Right ventricle myocardium inferior (tissue), 1 donor: ENCODE measurements at places on chromosomes 1 and 21.

DNA sequence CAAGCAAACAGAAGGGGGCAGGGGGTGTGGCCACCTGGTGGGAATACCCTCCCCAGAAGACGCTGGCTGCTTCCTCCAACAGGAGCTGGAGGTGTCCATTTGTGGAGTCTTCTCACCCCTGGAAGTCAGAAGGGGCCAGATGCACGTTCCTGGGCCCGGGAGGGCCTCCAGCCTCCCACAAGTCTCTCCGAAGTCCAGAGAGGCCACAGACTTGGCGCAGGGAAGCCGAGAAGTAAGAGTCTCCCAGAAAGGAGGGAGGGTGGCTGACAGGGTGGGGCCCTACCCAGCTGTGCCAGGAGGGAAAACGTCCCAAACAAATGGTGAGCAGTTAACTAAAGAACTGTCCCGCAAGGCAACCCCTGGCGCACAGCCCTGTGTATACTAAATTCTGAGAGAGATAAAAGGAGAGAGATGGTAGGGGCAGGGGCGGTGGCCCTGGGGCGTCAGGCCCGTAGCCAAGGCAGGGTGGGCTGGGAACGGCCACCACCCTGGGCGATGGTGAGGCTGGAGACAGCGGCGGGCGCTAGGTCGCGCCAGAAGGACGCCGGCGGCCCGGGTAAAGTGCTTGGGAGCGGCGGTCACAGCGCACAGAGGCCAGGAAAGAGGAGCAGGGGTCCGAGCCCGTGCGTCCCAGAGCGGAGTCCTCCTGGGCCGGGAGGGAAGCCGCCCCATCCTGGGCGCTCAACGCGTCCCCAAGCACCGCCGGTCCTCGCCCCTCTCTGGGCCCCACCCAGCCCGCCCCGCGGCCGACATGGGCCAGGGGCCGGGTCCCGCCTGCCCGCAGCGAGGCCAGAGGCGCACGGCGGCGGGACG lies 1.2 kb downstream of the CHD5 start:
- no peak for DNase-seq

- no peak for DNase-seq
These were observed 82.8 kb downstream of the TNFSF18 start for GRCh38 chr1:172967936-172968335.

DNA sequence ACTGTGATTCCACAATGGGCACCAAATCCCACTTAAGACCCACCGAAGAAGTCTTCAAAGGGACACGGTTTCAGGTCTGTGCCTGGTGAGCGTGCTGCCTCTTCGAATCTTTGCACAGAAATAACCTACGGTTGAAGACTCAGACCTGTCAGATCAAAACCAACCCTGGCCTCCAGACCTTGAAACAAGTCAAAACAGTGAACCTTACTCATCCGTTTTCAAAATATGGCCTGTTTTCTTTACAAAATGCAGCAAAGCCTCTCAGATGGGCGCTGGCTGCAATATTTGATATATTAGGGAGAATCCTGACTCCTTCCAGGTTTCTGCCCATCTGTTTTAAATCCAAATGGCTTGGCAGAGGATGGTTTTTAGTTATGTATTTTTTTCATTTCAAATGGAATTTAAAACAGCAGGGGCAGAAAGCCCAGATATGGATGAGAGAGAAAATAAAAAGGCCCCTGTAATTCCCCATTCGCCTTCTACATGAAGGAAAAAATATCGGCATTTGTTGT lies 14.0 kb downstream of the JUN start:
- DNase-seq: no peak

GRCh38 chr1:15961492-15961891 lies 14.4 kb downstream of the ZBTB17 start:
- no peak for DNase-seq
